Left forelimb (tissue), 1 donor: ENCODE measurements at places on chromosomes 1 and 21.

DNA sequence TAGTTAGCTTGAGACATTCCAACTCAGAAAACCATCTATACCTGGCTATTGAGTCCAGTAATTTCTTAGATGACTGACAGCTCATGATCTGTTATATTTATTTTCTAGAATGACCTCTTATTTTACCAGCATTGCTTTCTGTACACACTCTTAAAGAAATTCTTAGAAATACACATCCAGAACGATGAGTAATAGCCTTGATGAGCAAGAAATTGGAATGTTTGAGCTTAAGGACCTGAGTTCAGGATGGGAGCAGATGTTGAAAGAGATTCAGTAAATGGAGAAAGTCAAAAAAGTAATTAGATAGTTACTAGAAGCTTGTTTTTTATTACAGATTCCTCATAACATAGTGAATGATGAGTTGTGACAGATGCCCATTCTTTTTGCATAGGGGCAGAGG is 11.7 kb downstream of the PYHIN1 start:
- no peak for DNase-seq

DNA sequence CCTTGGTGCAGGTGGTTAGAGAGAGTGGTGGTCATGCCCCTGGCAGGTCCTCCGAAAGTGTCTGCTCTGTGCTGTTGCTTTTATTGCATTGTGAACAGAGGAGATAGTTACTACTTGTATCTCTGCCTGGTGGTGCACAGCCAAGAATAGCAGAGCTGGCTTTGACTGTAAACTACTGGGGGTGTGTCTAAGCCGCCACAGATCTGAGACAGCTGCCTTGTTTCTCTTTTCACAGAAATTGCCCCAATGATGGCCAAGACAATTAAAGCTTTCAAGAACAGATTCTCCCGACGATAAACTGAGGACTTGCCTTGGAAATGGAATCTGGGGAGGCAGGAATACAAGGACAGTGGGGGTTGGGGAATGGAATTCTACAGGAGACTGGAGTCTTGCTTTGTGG is 16.0 kb downstream of the ELOA start:
- DNase-seq: no peak

- DNase-seq: no peak
These were observed 36.2 kb downstream of the PTP4A2 start for GRCh38 chr1:31901838-31902509.

DNA sequence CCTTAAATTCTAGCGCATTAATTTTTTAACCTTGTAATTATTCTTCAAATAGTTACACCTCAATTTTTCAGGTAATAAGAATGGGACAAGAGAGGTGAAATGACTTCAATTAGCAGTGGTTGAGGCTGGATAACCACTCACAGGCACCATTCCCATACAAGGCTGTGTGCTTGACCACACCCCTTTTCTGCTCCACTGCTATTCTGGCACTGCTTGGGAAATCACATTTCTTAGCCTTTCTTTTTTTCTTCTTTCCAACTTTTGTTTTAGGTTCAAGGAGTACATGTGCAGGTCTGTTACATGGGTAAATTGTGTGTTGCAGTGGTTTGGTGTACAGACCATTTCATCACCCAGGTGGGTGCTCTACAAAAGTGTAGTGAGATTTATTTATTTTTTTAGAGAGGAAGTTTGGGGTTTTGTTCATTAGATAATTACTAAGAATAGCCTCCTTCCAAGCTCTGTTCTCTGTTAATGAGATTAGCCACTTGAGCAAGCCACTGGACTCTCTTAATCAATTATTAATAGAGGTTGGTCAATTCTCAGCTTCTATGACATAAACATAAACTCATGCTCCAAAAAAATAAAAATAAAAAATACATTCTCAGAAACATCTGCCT is 14.4 kb downstream of the ILDR2 start:
- no peak for DNase-seq

DNA sequence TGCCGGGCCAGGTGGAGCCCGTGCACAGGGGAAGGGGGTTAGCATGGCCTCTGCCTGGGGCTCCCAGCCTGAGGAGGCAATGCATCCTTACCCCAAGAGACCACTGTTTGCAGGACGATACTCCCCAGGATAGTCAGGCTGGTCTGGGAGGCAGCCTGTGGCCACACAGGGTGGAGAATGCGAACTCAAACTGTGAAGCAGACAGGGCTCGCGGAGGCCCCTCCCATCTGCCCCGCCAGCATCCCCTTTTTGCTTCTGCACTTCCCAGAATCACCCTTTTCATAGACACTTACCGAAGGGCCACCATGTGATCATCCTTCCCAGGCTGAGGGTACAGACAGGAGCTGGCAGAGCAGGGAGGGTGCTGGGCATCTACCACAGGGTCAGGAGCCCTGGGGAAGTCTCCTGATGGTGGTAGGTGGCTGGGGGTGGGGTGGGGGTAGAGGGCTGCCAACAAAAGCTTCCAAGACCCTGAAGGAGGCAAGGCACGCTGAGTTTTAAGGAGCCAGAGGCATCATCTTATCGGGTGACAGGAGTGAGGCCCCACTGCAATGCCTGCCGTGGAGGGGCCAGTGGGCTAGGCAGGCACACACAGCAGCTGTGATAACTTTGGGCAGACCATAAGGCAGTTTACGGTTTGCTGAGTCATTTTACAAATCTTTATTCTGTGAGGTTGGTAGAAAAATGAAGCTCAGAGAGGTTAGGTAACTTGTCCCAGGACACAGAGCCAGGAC is 31.3 kb upstream of the BTG2 start:
- DNase-seq: no peak

- DNase-seq: no peak
These were observed 506.5 kb downstream of the SMYD3 start for GRCh38 chr1:246000638-246001015.

DNA sequence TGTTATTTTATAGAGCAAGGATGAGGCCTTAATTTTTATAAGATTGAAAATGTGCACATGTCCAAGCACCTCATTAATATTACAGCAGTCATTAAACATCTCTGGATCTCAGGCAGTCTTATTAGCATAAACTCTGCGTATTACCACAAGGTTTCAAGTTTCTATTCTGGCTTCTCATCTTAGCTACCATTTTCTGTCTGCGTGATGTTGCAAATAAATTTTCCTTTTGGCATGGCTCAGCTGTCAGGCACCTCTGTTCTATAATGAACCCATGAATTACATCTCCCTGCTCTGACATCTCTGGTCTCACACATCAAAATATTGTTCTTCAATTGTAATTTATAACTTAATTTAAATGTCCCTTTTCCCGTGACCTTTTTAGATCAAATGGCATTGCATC is 156.5 kb downstream of the SLC45A1 start:
- DNase-seq: no peak

GRCh38 chr1:6263716-6264115 is 2.8 kb upstream of the GPR153 start:
- DNase-seq: no peak

- DNase-seq: no peak
These were observed 5.3 kb downstream of the SKI start for GRCh38 chr1:2233468-2233867.

GRCh38 chr1:157141212-157141855 is 3.1 kb upstream of the ETV3 start:
- DNase-seq: no peak

DNA sequence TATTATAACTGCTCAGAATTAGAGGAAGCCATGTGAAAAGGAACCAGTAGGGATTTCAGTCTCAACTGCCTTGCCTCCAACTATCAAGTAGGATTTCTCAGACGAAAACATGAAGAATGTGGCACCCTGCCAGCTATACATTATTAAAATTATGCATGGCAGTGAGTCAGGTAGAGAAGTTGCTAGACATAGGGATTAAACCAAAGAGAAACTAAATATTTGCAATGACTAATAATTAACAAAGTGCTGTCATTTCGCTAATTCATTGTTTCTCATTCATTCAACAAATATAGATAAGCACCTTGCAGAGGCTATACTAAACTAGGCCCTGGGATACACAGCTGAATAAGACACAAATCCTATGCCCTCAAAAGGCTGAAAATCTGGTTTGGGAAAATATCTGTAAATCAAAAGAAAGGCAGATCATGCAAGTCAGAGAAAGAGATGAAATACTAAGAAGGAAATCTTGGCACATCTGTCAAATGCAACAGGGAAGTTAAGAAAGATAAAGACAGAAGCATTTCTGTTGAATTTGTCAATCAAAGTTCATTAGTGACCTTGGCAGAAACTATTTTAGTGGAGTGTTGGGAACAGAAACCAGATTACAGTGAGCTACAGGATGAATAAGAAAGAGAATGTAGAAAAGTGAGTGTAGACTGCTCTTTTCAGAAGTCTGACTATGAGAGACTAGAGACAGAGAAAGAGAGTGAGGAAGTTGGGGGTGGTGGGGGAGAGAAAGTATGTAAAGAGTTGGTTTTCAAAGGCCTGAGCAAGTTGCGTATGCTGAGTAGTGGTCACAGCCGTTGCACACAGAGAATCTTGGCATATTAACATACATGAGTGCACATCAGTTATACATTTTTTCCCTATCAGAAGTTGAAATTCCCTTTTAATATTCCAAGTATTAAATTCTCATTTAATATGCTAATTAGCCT is 14.7 kb upstream of the NBPF11 start:
- DNase-seq: no peak

DNA sequence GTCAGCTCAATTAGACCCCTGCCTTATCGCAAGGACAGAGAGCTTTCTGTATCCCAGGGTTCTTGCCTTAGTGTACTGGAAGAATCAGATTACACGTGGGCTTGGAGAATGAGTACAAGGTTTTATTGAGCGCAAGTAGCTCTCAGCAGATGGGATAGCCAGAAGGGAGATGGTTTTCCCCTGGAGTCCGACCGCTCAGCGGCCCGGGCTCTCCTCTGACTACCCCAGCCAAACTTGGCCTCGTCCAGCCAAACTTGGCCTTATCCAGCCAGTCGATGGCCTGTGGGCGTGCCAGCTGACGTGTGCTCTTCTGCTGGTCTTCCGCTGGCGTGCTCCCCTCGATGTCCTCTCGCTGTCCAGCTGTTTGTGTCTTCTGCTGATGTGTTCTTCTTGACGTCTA is 136.9 kb downstream of the SYT14 start:
- DNase-seq: no peak

DNA sequence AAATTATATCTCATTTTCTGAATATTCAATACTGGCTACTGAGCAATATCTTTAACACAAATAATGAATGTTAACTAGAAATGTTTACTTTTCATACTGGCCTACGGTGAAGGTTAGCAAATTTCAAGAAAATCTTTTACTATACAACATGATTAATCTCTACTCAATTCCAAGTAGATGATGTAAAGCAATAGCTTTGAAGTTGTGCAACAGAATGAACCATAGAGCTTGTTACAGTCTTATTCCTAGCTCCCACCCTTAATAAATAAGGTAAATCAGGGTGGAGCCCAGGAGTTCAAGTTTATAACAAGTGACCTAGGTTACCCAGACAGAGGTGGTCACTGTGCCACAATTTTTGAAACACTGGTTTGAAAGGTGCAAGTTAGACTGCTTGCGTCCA is 1678.1 kb downstream of the KCNT2 start:
- DNase-seq: no peak

DNA sequence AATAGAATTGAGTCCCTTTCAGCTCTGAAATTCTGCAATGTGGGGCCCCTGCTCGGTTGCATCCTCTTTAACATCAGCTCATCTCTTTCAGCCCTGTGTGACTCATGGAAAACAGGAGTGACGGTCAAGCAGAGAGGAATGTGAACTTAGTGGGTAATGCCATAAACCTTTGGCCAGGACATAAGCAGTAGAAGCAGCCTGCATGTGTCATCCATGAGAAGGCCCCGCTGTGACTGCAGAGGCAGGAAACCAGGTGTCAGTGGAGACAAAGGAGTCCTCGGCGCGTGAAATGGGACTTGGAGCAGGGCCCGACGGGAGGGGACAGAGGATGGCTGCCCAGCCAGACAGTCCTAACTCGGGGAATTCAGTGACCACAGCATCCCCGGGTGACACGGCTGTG is 21.1 kb upstream of the EPHB2 start:
- no peak for DNase-seq

DNA sequence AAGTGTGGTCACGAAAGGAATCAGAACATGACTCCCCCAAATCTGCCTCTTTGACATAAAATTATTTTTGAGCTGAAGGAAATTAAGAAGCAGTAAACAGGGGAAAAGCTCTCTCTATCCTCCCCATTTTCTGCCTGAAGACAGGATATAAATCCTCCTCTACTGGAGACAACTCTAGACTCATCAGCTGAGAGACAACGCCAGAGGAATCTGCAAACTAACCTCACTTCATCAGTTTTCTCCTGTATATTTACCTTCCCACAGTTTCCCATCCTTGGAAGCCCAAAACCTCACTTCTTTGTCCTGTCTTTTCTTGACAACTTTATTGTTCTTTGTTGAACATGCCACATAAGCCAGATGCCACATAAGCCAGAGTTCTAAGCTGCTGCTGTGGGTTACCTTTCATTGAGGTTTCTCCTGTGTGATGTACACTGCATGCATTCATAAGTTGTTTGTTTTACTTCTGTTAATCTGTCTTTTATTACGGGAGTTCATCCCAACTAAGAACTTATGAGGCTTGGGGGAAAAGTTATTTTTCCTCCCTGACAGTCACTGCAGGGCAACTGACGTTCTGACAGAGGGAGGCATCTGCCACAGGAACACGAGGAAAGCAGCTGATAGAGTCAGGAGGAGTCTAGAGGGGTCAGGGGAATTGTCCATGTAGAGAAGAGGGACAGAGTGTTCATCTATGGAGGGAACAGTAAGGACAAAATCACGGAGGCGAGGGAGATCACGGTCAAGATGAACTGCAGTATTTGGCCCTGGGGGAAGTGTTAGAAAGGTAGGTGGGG is 19.2 kb downstream of the ST6GALNAC3 start:
- no peak for DNase-seq

DNA sequence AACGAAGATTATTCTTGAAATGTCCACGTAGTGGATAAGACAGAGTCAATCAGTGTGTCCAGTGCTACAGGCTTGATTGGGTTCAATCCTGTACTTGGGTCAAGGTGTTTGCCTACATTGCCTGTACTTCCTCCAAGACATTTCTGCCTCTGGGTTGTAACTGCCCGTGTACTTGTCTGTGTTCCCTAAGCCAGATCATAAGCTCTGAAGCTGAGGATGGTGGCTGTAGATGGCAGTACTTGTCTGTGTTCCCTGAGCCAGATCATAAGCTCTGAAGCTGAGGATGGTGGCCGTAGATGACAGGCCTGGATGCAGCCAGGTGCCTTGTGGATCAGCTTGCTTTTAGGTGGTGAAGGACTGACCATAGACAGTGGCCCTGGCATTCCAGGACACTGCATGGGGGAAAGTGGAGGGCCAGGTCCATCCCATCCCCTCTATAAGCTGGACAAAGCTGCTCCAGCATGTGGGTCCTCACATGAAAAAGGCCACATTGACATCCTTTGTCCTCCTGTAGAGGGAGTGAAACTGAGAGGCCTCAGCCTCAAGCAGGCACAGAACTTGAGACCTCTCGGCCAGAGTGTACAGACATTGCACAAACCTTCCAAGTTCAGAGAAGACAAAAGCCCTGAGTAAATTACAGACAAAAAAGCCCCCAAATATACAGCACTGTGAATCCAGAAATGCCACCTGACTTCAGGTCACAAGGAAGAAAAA is 2.0 kb upstream of the SRM start:
- DNase-seq: no peak

GRCh38 chr1:156682166-156682890 is 5.1 kb upstream of the NES start:
- DNase-seq: no peak

- DNase-seq: no peak
These were observed 370.8 kb downstream of the RWDD3 start for GRCh38 chr1:95604771-95605170.

- no peak for DNase-seq
These were observed 21.1 kb downstream of the IPO9 start for GRCh38 chr1:201850053-201850397.

GRCh38 chr1:66624412-66625060 is 90.6 kb downstream of the SGIP1 start:
- DNase-seq: no peak

- DNase-seq: no peak
These were observed 14.9 kb upstream of the KCNK1 start for GRCh38 chr1:233598891-233599541.

GRCh38 chr1:113166473-113166872 is 93.5 kb downstream of the LRIG2 start:
- no peak for DNase-seq
